ENCODE measurements at places on chromosomes 2 and 18. TPM values are rescaled to one million over a fixed set of nuclear protein-coding genes. Genes with fewer than 3 reads are reported as not detected.

The PAIP2B gene
- total RNA-seq: 23.9 TPM

- H3K27ac ChIP-seq: no peak overlapping the region
- no peaks in the 10 kb centered on the region for H3K27me3 ChIP-seq
- H3K4me1 ChIP-seq: no peaks in the 10 kb centered on the region
- no peak for DNase-seq
- H3K36me3 ChIP-seq: no peaks in the 10 kb centered on the region
These were observed 81.8 kb downstream of the EML6 start for GRCh38 chr2:54805255-54805654.

DNA sequence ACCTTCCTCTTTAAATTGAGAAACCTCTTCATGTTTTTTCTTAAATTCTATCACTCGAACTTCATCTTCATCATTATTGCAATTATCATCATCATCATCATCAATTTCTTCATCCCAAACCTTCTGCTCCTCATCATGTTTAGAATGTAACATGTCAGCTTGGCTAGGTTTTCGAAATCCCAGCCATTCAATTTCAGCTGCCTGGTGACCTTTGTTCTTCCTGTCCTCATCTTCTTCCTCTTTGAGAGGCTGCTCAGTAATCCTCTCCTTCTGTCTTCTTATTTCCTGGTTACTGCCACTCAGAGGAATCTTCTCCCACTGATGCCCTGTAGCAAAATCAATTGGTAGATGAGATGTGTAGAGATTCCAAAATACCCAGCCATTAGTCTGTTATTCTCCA lies 4.2 kb downstream of the ERMN start:
- DNase-seq: no peak
- H3K27me3 ChIP-seq: no peaks in the 10 kb centered on the region
- no peak overlapping the region for H3K27ac ChIP-seq

DNA sequence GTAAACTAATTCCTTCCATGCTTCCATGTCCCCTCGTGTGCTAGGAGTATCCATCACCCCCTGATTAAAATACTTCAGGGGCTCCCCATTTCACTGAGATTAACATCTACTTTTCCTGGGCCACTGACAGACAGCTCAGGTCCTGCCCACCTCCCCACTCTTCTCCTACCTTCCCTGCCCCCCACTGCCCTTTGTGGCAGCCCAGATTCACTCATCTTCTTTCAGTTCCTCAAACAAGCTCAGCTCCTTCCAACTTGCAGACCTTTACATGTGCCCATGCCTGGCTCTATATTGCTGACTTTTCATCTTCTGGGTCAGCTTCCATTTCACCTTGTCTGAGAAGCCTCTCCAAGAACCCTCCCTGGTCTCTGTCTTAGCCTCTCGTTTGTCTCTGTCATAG lies 12.0 kb downstream of the RUFY4 start:
- H3K4me1 ChIP-seq: no peaks in the 10 kb centered on the region
- no peak for DNase-seq
- H3K4me3 ChIP-seq: no peak overlapping the region
- H3K27ac ChIP-seq: no peak overlapping the region

GRCh38 chr2:104870100-104870975 lies 16.4 kb downstream of the POU3F3 start:
- H3K4me1 ChIP-seq: peaks cover 9% of the 10 kb centered on the region
- H3K36me3 ChIP-seq: no peaks in the 10 kb centered on the region
- no peak overlapping the region for H3K27ac ChIP-seq
- H3K27me3 ChIP-seq: peaks cover 94% of the 10 kb centered on the region
- no peak overlapping the region for H3K4me3 ChIP-seq

Data from progenitor cell of endocrine pancreas (in vitro differentiated cells).